ENCODE measurements at places on chromosomes 7 and 10.

- no peak for DNase-seq
Measured at GRCh38 chr7:100836812-100837098, 9.4 kb upstream of the EPHB4 start.

DNA sequence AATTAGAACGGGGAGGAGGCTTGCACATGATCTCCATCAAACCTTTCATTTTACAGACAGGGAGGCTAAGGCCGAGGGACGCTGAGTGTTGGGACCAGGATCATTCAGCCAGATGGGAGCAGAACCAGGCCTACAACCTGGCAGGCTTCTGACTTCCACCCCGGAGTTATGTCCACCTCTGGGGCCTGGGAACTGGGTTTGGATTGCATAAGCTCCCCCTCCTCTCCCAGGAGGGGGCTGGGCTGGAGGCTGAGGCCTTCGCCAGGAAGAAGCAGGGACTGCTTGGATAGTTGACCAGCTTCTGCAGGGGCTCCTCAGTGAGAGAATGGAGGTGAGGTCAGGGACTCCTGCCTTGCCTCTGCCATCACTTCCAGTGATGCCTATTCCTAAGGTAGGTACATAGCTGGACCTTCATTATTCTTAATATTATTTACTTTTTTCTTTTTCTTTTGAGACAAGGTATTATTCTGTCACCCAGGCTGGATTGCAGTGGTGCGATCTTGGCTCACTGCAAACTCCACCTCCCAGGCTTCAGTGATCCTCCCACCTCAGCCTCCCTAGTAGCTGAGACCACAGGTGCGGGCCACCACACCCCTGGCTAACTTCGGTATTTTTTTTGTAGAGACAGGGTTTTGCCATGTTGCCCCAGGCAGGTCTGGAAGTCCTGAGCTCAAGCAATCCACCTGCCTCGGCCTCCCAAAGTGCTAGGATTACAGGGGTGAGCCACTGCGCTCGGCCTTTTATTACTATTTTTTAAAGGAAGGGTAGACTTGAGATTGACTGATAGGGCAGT is 1.3 kb downstream of the SNX10 start:
- peak; percentile 59 for DNase-seq

DNA sequence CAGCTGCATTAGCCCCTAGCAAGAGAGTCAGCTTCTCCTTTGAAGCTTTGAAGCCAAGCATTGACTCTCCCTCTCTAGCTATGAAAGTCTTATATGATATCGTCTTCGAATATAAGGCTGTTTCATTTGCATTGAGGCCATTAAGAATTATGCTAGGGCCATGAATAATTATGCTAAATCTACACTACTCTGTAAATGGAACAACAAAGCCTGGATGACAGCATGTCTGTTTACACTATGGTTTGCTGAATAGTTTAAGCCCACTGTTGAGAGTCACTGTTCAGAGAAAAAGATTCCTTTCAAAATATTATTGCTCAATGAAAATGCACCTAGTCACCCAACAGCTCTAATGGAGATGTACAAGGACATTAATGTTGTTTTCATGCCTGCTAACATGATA is 52.8 kb downstream of the ZNF438 start:
- DNase-seq = no peak

DNA sequence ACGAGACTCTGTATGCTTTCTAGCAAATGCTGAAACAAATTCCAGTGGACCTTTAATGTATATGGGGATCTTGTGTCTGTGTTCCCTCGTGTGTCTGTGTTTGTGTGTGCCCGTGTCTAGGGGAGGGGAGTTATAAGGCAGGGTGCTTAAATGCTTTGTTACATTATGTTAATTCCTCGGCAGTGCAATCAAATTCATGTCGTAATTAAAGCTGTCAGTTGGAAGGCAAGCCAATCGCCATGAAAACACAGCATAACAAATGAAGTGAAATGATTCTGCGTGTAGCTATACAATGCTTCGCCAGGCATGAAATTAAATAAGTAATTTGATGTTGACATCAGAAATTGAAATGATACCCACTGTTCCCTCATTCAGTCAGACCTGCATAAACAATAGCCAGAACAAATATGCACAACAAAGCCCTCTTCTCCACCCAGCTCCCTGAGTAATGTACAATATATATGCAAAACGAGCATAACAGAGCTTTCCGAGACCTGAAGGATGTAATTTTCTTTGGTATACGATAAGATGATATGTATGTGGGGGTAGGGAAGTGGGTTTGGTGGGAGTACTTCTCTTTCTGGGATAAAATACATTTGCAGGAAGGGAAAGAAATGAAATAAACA is 534.1 kb downstream of the AUTS2 start:
- DNase-seq = no peak

DNA sequence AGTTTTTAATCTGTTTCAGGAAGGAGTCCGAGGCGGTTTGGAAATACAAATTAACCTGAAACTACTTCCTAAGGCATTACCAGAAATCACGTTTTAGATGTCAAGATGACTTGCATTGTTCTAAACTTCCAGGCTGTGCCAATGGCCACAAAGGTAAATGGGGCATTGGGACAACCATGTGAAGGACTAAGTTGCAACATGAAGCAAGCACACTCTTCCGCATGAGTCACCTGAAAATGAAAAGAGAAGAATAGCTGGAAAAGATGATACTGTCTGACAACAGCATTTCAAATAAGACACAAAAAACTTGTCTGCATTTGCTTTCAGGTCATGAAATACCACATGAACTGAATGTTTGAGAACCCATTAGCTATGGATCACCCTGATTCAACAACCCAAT is 262.1 kb downstream of the AHR start:
- DNase-seq = no peak

- DNase-seq = no peak
Measured at GRCh38 chr7:24836084-24836483, 78.8 kb upstream of the GSDME start.

DNA sequence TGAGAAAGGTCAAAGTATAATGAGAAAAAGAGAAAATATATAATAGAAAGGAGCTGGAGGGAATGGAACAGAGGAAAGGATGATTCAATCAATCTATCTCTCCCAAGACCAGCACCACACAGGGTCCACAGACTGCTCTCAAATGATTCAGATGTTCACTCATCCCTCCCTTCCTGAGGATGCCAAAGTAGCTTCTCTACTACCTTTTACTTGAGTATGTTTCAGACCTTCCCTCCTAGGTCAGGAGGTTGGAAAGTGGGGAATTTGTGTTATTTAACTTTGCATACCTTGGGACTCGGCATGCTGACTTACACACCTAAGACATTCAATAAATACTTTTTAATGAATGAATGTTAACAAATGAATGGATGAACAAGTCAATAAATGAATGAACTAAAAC is 30.6 kb downstream of the CPVL start:
- no peak for DNase-seq
